ENCODE measurements at places on chromosomes 1 and 21. TPM values are rescaled to one million over a fixed set of nuclear protein-coding genes. Genes with fewer than 3 reads are reported as not detected.

The RUNX3 gene
- 6.5 TPM for total RNA-seq

The PERM1 gene
- total RNA-seq = 0.08 TPM

The AQP10 gene
- total RNA-seq = not detected

The ATPAF1 gene
- total RNA-seq = 33.1 TPM

The LCK gene
- total RNA-seq = not detected

The LY9 gene
- total RNA-seq = not detected

The ADGRB2 gene
- total RNA-seq = 5.8 TPM

The PLA2G4A gene
- total RNA-seq = 12.5 TPM
